ENCODE measurements at places on chromosomes 12 and 14.

- DNase-seq, result peak; percentile 51
Observed at GRCh38 chr12:24034160-24034559, 84.7 kb upstream of the SOX5 start.

DNA sequence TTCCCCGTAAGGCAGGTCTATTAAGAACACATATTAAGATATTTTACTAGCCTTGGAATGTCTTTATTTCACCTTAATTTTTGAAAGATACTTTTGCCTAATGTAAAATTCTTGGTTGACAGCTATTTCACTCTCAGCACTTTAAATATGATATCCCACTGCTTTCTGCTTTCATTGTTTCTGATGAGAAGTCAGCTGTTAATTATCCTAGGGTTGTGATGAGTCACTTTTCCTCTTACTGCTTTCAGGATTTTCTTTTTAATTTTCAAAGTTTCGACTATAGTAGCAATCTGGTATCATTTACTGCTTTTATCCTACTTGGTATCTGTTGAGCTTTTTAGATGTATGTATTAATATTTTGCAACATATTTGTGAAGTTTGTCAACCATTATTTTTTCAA is 578.9 kb upstream of the ATP2B1 start:
- no peak for DNase-seq

DNA sequence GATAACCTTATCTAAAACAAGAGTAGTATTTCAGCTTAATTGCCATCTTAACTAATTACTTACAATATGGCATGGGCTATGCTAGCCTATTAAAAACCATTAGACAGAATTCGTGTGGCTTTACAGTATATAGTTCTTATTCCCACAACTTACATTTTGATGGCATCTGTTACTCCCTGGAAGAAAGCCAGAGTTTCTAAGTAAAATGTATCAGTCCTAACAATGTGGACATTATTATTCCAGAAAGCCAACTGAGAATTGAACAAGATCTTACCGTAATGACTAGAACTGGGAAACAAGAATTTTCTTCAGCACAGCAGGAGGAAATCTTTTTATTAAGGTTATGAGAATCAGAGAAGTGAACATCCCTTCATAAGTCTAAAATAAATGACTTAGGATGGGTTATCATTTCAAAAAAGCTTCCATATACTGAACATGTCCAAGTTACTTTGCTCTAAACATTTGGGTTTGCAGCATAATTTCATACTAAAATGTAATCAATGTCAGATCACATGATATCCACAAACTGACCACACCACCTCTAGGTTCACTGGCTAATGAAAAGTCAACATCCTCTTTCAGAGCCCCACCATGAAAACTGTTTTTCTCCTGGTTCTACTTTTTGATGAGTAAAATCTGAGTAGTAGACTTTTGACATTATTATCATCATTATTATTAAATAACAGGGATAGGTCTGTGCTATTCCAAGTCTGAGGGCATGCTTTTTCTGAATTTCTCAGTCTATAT is 179.7 kb downstream of the SSPN start:
- DNase-seq, result no peak

DNA sequence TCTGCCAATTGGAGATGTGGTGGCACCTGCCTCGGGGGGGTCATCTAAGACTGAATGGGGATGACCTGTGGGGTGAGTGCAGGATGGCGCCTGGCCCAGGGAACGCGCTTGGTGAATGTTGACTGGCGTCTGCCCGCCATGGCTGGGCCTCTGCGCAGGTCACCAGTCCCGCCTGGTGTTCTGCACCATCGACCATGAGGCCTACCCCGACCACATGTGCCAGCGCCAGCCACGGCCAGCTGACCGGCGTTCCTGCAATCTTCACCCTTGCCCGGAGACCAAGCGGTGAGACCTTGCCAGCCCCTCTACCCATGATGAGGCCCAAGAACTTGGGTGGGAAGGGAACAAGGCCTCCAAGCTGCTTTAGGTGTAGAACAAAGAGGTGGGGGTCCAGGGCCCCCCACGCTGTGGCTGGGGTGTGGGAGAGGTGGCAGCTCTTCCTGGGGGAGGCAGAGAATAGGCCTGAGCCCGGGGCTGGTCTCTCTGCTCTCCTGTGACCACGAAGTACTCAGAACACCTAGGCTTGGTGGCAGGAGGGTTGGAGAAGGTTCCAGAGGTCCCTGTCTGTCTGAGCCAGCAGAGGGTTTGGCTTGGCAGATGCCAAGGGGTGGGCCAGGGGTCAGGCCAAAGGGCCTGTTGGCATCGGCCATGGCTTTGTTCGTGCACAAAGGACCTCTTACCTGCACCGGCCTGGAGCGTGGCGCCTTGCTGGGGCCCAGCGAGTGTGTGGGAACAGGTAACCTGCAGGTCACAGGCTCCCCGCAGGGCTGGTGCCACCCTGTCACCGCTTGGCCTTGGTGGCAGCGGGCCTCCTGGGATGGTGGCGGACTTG is 15.4 kb downstream of the PAPLN start:
- DNase-seq, result no peak

DNA sequence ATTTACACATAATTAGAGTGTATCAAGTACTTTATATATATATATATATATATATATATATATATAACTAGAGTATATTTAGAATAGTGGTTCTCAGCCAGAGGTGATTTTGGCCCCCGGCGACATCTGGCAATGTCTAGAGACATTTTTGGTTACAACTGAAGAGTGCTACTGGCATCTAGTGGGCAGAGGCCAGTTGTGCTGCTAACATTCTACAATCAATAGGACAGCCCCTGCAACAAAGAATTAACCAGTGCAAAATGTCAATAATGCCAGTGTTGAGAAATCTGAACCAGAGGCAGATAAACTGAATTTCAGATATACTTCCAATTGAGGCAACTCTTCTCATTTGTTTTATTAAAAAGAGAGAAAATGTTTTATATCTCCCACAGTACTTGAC is 8.9 kb downstream of the GTF2A1 start:
- no peak for DNase-seq

DNA sequence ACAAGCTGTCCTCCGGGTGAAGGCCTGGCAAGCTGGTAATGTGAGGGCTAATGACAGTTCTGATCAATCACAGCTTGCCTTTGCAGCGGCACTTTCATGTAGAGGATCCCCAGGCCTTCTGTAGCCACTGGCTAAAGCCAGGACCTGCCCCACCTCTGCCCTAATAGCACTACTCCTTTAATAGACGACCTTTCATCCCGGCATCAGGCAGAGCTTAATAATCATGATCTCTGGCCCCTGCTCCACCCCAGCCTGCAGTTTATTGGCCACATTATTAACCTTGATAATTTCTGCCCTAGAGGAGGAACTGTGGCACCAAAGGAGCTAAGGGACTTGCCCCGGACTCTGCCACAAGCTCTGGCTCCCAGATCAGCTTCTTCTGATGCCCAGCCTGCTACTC is 142.3 kb upstream of the TBX3 start:
- DNase-seq, result no peak

DNA sequence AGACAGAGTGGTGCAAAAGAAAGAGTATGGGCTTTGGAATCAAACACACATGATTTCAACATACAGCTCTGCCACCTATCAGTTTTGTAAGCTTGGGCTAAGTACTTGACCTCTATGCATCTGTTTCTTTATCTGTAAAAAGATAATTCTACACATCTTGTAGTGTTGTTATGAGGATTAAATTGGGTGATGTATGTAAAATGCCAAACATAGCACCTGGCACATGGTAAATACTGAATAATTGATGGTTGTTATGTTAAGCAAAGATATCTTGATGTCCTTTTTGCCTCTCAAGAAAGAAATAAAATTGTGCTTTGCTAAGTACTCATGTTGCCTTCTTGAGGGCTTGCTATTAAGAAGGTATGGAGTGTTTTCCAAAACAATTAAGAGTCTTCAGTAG is 2.3 kb upstream of the CSRP2 start:
- DNase-seq, result no peak

GRCh38 chr14:51717766-51718165 is 66.1 kb downstream of the FRMD6 start:
- DNase-seq, result no peak

DNA sequence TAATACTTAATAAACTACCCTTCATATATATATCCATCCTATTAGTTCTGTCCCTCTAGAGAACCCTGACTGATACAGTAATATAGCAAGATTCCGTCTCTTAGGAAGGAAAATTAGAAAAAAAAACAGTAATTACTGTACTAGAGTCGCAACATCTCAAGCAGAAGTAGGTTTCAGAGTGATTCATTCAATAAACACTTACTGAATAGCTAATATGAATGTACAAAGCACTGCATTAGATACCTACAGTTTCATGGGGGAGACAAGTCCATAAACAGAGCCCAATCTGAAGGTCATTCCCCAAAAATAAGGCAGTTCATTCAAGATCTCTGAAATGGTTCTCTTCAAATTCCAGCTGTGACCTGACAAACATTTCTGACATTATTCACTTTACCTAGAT is 9.9 kb downstream of the CERS5 start:
- no peak for DNase-seq

- no peak for DNase-seq
Observed at GRCh38 chr14:103361867-103362266, 23.3 kb upstream of the MARK3 start.

DNA sequence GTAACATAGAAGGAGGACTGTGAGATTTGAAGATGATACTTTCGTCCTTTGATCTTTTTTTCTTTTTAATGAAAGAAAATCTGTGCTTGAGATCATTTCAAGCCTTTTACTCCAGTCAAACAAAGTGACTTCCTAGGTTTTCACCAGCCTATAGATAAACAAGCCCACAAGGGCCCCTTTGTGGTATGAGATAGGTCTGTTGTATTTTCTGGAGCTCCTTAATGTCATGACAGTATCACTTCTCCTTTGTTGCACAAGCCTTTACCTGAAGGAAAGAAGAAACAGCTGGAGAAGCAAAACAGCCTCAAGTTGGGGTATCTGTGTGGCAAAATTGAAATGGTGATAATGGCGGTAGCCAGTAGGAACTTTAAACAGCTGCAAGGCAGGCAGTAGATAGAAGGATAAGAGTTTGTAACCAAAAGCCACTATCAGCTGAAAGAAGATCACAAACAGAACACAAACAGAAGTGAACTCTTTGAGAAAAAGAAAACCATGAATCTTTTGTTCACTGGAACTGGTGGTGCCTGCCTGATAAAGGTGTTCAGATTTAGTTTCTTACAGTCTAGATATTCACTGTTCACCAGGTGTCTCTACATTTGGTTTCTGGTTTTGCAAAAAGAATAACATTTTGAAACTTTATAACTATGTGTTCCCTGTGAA is 96.8 kb downstream of the LGR5 start:
- DNase-seq, result no peak

GRCh38 chr12:107327651-107328182 is 234.4 kb upstream of the CRY1 start:
- DNase-seq, result no peak

DNA sequence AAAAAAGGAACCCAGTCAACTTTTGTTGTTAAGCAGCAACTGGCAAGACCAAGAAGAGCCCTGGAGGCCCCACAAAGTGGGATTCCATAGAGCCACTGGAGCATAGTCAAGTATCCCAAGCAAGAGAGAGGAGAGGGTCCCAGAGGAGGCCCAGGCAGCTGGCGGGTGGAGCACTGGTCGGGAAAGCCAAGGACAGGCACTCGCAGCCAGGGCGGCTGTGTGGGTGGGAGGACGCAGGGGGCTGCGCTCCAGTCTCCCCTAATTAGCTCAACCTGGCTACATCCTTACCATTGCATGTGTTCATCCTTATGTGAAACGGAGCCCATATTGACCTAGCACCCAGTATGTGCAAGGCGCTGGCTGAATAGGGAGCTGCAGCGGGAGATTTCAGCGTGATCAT is 18.3 kb upstream of the ZFP36L1 start:
- DNase-seq, result no peak

DNA sequence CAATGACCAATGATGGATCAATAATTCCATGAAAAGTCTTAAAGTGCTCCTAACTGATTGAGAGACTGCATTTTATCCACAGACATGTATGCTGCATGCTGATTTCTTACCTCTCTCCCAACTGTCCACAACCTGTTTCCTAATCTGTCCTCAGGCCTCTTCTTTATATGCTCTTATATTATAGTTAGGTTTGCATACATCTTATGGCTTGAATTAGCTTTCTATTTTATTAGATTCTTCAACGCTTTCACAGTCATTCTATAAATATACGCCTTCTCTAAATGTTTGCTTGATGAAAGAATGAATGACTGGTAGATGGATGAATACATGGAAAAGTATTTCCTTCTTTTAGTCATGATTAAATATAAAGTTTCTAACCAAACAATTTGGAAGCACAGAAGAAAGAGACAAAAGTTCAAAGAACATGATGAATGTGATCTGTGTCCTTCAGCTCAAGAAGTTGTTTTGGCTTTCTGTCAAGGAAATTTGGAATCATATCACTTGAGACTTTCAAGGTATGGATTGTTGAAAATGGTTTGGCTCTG is 91.8 kb upstream of the NPAS3 start:
- no peak for DNase-seq

- no peak for DNase-seq
Observed at GRCh38 chr14:102227184-102227964, 77.6 kb downstream of the MOK start.

DNA sequence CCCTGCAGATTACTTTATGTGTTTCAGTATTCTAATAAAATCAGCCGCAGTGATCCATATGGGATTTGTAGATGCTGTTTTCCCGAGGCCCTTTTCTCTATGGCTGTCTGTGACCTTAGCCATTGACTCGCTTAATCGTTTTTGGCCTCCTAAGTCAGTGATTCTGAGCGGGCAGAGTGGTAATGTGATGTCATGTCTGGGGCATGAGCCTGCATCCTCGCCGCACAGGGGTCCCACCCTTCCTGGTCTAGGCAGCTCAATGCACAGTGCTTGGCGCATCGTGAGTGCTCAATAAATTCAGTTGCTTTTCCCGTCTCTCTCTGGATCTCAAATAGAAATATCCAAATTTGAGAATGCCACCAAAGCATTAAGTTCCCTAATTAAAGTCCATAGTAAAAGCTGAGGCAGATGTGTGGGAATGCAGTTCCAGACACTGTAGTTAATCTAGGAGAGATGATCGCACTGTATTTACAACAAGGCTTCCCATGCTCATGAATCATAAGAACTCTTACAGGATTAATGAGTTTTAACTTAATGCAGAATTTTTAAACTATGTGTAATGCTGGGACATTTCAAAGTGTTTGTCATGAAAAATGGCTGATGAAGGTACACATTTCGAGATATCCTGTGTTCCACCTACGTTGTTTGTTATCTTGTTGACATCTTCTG is 29.3 kb downstream of the HMGA2 start:
- DNase-seq, result no peak

Measured in SK-N-MC (cell line).